Cerebellar nuclear complex (tissue), 1 donor: ENCODE measurements at places on chromosomes 1 and 21.

DNA sequence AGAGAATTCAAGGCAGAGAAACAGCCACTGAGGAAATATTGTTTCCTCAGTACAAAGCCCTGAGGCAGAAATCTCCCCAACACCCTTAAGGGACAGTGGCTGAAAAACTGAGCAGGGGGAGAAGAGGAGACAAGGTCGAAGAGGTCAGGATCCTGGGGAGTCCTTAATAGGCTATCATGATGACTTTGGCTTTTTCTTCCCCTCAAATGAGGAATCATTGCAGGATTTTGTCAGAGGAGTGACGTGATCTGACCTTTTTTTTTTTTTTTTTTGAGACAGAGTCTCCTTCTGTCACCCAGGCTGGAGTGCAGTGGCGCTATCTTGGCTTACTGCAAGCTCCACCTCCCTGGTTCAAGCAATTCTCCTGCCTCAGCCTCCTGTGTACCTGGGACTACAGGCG, 10.2 kb downstream of the MAP7D1 start:
- DNase-seq, result no peak

- no peak for DNase-seq
These were observed 3.0 kb downstream of the FUBP1 start for GRCh38 chr1:77975907-77976306.

- no peak for DNase-seq
These were observed 85.0 kb downstream of the PCP4 start for GRCh38 chr21:39952265-39952664.

- DNase-seq, result no peak
These were observed 2.2 kb upstream of the IL20 start for GRCh38 chr1:206863266-206863665.

GRCh38 chr1:241215683-241216082, 141.3 kb downstream of the RGS7 start:
- DNase-seq, result no peak

DNA sequence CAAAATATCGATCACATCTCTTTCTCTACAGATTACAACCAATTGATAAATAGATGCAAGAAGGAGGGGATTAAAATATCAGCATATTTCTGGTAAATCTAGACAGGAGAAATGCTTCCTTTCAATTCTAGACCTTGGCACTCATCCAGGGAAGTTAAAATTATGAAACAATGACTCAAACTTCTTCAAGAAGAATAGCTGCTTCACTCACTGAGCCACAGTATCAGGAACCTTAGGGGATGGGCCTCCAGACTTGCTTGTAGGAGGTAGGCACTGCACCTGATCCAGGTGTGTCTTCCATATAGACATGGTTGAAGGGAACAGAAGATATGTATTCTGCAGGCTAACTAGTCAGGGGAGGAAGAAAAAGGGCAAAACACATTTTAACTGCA, 9.8 kb downstream of the SLAMF7 start:
- DNase-seq, result no peak

DNA sequence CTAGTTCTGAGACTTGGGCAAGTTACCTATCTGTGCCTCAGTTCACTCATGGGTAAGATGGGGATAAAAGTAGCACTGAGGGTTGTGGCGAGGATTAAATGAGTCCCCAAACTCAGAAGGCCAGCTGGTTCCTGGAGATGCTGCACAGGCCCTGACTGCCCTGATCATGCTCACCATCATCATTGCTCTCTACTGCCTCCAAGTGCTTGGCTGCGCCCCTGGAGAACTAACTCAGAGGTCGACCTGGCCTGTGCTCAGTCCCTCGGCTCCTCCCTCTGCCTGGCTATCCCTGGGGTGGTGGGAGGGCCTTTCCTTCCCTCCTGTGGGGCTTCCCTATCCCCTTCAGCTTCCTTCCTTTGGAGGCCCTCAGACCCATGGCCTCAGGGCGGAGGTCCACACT, 5.6 kb downstream of the SLC5A9 start:
- DNase-seq, result no peak

DNA sequence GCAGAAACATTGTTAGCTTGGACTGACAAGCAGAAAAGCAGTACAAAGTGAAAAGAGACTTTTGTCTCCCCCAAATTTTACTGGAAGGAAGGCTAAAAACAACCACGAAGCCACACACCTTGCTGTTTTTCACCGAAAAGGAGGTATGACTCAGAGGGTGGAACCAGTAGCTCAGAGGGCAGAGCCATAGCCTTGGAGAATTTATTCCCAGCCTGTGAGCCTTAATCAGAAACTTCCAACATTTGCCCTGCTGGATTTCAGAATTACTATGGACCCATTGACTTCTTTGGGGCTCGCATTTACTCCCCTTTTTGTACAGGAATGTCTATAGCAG, 32.0 kb downstream of the RPS6KC1 start:
- DNase-seq, result no peak

GRCh38 chr21:15058854-15059263, 5.9 kb downstream of the NRIP1 start:
- no peak for DNase-seq

GRCh38 chr1:26922901-26923300, 1.4 kb downstream of the NUDC start:
- no peak for DNase-seq

GRCh38 chr1:54814571-54814970, 13.4 kb upstream of the TTC22 start:
- DNase-seq, result no peak

DNA sequence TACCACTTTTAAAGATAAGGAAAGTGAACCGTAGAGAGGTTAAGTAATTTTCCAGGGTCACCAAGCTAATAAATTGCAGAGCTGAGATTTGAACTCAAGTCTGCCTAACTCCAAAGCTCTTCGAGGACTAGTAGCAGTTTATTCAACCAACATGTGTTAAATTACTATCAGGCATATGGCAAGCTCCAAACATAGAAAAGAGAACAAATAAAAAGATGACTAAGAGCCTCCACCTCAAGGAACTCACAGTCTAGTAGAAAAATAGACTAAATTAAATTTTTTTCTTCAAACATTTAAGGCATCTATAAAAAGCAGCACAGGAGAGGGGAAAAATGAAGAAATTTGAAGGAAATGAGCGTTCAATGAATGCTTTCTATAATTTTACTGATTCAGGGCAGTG, 22.2 kb downstream of the SLC9C2 start:
- no peak for DNase-seq

- no peak for DNase-seq
These were observed 26.2 kb downstream of the EXTL2 start for GRCh38 chr1:100868364-100868995.

DNA sequence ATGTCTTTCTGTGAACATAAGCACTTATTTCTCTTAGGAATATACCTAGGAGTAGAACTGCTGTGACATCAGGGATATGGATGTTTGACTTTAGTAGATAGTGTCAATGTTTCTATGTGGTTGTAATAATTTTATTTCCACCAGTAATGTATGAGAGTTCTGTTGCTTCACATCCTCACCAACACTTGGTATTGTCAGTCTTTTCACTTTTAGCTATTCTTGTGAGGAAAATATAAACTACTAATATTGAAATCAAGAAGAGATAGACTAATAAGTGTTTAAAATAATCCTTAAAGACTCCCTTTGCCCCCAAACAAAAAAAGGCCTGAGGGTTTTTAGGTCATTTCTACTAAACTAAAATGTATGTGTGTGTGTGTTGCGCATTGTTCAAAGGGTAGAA, 2.7 kb upstream of the DMAP1 start:
- DNase-seq, result no peak

- DNase-seq, result no peak
These were observed 238.8 kb downstream of the NCAM2 start for GRCh38 chr21:21236996-21237395.

DNA sequence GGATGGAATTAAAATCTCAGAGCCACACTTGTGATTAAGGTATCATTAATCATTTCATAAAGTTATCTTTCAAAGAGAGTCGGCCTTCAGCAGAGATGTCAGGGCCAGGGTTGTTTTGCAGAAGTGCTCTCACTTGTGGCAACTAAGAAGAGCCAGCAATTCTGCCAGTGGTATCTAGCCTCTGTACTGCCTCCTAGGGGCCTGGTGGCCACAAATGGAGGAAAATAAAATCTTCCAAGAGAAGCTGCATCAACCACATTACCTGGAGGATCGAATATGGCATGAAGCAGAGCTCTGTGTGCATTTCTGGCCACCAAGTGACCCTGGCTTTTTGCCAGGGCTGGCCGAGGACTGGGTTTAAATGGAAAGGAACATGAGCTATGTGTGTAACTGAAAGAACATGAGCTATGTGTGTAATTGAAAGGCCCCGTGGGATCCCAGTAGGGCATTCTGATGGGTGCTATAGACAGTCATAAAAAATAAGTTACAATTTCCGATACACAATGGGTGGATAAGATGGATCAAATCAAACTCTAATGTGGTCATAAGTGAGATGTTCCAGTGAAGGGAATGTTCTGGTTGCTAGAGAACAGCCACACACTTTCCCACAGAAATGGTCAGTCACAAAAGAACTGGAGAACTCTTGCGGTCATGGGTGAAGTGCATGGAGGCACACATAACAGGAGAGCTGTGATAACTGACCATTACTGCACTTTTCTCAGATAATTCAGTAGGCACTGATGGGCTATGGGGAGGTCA, 335.8 kb downstream of the CAMTA1 start:
- DNase-seq, result no peak

DNA sequence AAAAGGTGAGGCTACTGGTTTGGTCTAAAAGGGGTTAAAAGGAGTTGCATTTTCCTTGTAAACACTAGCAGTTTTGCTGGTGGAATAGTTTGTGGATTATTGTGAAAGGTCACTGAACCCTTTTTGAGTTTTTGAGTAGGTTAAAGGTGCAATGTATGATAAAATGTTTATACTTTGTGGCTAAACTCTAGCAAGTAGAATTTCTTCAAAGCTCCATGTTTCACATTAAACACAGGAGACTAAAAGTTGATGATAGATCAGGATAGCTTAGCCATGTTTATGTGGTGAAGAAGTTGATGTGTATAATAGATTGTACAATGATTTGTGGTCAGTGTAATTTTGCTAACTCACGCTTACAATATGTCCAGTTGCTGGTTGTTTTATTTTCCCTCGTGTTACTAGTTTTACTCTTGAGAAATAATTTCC, 13.1 kb downstream of the ZNF326 start:
- no peak for DNase-seq

DNA sequence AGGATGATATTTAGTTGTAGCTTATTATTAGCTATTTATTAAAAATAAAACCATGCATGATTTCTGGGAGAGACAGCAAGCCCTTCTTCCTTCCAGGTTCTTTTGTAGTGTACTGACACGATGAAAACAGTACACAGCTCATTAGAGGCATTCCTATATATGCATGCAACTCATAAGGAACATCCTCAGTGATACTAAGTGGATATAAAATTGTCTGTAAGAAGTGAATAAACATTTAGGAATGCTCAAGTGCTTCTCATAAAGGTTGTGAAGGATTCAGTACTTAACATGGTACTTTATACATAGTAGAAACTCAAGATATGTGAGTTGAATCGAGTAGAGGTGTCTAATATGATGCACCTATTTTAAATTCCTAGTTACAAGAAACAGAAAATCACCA, 287.7 kb downstream of the SDCCAG8 start:
- no peak for DNase-seq
